A673 (cell line): ENCODE measurements at places on chromosomes 5 and 9. TPM values are rescaled to one million over a fixed set of nuclear protein-coding genes. Genes with fewer than 3 reads are reported as not detected.

Gene TEK
- total RNA-seq: not detected in 2 replicates

Gene OR2V1
- not detected in 2 replicates for total RNA-seq

Gene PCDHGA5
- 2.4 and 2.6 TPM in 2 replicates for total RNA-seq

Gene RAPGEF6
- 21.6 and 26.1 TPM in 2 replicates for total RNA-seq

Gene CD14
- total RNA-seq: 0.41 and 0.48 TPM in 2 replicates

Gene CXCL14
- 0.17 TPM in 1 of 2 replicates, not detected in the other for total RNA-seq
